ENCODE measurements at places on chromosomes 3 and 15.
A peak's percentile ranks its signal among the peaks of the same experiment; 100 is the strongest.

DNA sequence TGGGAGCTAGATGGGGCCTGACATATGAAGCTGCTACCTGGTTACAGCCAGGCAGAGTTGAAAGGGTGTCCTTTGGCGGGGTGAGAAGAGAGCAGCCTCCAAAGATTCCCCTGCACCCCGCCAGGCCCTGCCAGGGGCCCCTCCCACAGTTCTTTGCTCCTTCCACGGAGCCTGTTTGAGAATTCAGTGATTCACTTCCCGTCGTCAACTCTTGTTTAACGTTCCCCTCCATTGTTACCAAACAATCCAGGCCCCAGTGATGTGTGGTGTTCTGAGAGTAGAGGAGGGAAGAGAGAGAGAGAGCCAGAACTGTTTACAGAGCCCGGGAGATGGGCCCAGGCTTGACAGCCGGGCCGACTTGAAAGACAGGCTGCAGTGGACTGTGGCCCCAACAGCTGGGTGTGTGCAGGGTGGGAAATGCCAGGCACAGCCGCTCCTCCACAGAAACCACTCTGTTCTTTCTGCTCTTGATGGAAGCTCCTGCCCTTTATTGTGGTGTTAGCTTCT lies 81.5 kb downstream of the SMAD3 start:
- peak; percentile 56 for DNase-seq

DNA sequence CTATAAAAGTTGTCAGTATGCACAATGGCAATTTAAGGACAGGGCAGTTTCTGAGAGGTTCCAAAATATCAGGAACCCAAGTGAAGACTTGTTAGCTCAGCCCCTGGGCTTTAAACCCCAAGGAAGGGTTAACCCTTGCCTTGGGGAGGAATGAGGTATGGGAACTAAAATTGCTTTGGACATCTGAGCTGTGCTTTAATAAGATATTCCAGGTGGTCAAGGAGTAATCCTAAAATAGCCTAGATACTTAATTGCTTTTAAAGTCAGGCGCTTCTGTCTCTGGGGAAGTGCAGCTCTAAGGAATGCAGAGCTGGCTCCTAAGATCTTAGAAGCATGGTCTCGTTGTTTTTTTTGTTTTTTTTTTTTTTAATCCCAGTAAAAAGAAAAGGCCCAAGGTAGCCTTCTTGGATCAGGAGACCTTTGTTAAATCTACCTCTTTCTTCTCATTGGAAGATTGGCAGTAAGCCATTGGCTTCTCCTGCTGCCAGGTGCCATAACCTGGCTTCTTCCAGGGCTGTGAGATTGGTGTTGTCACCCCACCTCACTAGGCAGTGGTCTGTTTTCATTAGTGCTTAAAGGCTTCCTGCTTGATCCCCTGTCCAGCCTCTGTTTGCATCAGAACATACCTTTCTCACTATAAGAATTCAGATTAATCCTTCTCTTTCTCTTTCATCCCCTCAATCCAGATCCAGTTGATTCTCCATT lies 24.5 kb downstream of the ARID3B start:
- no peak for DNase-seq

GRCh38 chr3:100591411-100591810 lies 18.0 kb upstream of the ADGRG7 start:
- DNase-seq = no peak

DNA sequence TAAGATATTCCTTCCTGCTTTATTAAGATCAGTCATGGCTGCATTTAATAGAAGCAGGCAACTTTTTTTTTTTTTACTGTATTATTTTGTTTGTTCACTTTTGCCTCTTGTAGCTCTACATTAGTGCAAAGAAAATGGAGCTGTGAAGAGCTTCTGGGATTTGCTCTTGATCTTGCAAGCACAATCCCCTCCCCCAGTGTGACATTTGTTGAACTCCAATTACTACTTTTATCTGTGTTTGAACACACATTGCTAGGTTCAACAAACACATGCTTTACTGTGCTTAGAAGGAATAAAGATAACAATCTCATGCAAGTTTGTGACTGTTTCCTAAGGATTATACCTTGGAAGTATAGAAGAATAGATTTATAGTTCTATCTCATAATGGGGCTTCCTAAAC lies 648.8 kb downstream of the NLGN1 start:
- no peak for DNase-seq

- DNase-seq = no peak
Observed at GRCh38 chr3:106010829-106011228, 142.0 kb upstream of the CBLB start.

DNA sequence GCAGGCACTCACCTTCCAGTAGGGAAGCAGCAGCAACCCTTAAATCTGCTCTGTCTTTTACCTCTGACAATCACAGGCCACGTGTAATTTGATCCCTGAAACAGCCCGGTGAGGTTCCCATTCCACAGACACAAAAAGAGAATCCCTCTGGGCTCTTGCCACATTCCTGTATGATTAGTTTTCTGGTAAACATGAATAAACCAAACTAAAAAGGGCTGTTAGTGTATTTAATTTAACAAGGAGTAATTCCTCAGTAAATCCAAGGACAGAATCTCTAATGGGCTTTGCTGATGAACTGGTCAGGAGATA lies 186.9 kb downstream of the FAM43A start:
- DNase-seq = no peak

DNA sequence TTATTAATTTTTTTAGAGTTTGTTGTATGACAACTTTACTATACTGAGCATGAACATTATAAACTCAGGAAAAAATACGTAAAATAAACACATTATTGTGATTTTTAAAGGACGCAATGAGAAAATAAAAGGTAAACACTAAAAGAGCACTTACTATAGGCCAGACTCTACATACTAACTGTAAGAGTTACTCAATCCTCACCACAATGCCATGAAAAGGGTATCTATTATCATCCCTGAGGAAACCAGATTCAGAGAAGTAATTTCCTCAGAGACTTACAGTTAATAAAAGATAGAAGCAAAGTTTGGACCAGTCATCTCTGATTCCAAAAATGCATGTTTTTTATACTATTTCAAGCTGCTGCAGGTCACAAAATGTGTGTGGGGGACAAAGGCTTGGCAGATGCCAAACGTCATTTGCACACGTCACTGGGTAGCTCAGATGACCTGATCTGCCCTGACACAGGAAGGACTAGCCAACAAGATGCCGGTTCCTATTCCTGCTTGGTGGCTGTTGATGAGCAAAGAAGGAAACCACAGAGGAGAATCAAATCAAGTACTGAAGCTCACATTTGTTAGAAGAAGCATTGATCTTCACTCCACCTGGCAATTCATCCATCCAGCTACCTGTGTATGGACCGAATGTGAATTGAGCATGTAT lies 42.3 kb downstream of the KLHL6 start:
- peak; percentile 31 for DNase-seq

DNA sequence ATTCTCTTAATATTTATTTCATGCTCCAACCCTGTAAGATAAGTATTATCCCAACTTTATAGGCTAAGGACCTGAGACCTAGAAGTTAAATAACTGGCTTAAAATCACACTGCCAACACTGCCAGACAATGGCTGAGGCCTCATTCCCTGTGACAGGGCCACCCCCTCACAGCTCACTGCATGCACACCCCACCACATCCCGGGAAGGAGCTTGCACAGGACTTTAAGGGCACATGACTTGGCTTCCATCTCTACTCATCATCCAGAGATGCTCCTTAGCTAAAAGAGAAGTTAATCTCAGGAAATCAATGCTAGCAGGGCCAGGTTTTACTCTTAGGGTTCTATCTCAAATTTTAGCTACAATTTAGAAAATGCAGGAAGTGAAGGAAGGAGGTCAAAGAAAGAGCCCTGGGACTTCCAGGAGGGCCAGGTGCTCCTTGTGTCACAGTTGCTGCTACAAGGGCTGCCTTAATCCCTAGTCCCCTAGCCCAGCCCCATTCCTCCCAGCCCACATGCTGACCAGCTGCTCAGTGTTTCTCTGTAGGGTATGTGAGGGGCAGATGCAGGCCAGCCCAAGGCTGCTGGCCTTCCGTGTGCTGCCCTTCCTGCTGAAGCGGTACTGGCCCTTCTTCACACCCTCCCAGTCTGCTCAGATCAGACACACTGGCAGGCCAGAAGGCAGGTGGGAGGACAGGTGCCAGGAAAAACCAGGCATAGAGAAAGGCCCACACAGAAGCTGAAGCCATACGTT lies 53.5 kb downstream of the WWTR1 start:
- DNase-seq = no peak

DNA sequence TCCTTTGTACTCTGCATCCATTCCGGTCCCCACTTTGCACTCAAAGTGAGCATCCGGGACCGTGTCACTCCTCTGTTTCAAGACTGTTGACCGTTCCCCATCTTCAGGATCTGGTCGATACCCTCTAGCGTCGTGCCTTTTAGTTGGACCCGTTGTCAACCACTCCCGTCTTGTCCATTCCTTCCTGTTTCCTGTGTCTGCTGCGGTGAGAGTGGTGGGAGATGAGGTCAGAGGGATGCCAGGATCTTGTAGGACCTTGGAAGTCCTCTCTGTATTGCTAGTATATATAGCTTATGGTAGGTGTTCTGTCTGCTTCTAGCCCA lies 624 bp downstream of the BRK1 start:
- no peak for DNase-seq

DNA sequence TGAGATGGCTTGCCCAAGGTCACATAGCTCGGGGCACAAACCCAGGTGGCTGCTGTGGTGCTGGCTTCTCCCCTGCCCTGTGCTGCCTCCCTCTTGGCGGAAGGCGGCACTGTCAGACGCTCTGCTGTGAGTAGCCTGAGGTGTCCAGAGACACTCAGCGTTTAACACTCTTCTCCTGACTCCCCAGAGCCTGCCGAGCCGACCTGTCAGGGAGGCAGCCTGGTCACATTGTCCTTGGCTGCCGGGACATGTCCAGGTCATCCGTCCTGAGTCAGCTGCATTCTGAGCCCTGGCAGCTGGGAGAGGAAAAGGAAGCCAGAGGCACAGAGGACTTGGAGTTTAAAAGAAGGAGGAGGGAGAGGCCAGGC lies 4.7 kb downstream of the LMAN1L start:
- no peak for DNase-seq

All from activated CD4-positive, alpha-beta T cell treated with anti-CD3 and anti-CD28 coated beads, Interleukin-2, amount 50 U/mL, for 48 hours (primary cell).